GM23248 (cell line): ENCODE measurements at places on chromosomes 2 and 18.

DNA sequence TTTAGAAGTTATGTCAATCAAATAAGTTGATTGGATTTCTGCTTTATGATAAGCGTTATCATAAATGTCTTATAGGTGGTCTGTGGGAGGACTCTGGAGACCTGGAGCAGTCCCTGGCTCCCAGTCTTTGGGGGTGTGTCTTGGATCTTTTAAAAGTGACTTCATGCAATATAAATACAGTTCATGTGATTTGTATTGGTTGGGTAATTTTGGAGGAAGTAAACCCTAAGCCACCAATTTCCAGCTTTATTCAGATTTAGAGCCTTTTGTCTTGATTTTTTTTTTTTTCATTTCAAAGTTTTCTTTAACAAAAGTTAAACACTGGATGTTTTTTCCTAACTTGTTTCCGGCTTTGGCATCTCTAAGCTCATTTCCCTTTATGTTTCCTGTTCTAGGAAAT, 68.8 kb downstream of the MAP4K4 start:
- DNase-seq: no peak
- peaks cover 92% of the 10 kb centered on the region for H3K4me1 ChIP-seq
- peak overlapping the region; percentile 71 for H3K27ac ChIP-seq
- no peak overlapping the region for H3K4me3 ChIP-seq
- H3K27me3 ChIP-seq: no peaks in the 10 kb centered on the region

DNA sequence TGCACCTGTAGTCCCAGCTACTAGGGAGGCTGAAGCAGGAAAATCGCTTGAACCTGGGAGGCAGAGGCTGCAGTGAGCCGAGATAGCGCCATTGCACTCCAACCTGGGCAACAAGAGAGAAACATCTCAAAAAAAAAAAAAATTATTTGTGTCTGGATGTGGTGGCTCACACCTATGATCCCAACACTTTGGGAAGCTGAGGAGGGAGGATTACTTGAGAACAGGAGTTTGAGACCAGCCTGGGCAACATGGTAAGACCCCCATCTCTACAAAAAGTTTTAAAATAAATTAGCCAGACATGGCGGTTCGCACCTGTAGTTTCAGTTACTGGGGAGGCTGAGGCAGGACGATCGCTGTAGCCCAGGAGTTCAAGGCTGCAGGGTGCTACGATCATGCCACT, 1.6 kb upstream of the VAMP8 start:
- no peak for DNase-seq
- no peaks in the 10 kb centered on the region; the same call in 1 of the 2 replicates for H3K27me3 ChIP-seq
- no peak overlapping the region for H3K27ac ChIP-seq

- no peaks in the 10 kb centered on the region for H3K4me1 ChIP-seq
- H3K27me3 ChIP-seq: peaks cover 12% of the 10 kb centered on the region; the same call in 1 of the 2 replicates
- peak; percentile 1 for DNase-seq
- no peaks in the 10 kb centered on the region for H3K36me3 ChIP-seq
These were observed 684.4 kb downstream of the NRXN1 start for GRCh38 chr2:50347358-50348044.

DNA sequence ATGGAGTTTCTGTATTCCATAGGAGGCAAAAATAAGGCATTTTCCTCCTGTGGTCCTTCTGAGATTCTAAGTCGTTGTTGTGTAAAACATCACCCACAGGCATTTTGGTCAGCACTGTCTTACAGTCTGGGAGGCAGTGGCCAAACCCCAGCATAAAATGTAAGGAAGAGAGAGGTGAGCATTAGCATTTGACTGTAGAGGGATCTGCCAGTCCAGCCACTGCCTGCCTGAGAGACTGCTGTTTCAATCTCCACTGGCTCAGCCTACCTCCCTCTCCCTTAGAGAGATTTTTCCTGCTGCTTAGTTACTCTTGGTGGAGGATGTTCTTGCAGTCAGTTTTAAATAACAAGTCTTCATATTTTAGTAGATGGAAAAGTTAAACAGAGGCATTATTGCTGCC, 77.0 kb downstream of the ARHGEF33 start:
- H3K4me3 ChIP-seq: no peak overlapping the region
- no peaks in the 10 kb centered on the region for H3K36me3 ChIP-seq
- no peaks in the 10 kb centered on the region for H3K4me1 ChIP-seq
- no peaks in the 10 kb centered on the region for H3K27me3 ChIP-seq

GRCh38 chr2:147739508-147739907, 105.3 kb upstream of the ACVR2A start:
- H3K4me3 ChIP-seq: no peak overlapping the region
- no peaks in the 10 kb centered on the region for H3K27me3 ChIP-seq
- H3K36me3 ChIP-seq: no peaks in the 10 kb centered on the region
- DNase-seq: peak; percentile 33
- peaks cover 11% of the 10 kb centered on the region; the same call in 1 of the 2 replicates for H3K4me1 ChIP-seq

DNA sequence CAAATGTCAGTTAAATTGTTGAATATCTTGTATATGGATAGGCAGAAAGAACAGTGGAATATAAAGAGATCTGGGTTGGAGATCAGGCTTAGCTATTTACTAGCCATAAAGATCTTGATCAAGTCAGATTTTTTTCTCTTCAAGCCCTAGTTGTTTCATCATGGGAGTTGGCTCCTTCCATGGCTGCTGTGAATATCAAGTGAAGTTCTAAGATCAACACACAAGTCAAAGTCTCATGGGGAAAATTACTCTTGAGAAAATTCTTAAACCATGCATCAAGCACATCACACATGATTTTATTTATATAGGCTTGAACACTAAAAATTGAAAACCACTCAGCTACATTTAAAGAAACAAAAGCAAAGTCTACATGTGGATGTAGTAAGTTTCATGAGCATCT, 79.8 kb downstream of the C1D start:
- H3K4me1 ChIP-seq: no peaks in the 10 kb centered on the region
- no peaks in the 10 kb centered on the region for H3K36me3 ChIP-seq
- no peak overlapping the region for H3K4me3 ChIP-seq

- no peaks in the 10 kb centered on the region; the same call in 1 of the 2 replicates for H3K27me3 ChIP-seq
- H3K4me3 ChIP-seq: no peak overlapping the region
- DNase-seq: no peak
- H3K4me1 ChIP-seq: no peaks in the 10 kb centered on the region
- H3K27ac ChIP-seq: no peak overlapping the region
These were observed 83.5 kb downstream of the LDLRAD4 start for GRCh38 chr18:13302040-13302439.

DNA sequence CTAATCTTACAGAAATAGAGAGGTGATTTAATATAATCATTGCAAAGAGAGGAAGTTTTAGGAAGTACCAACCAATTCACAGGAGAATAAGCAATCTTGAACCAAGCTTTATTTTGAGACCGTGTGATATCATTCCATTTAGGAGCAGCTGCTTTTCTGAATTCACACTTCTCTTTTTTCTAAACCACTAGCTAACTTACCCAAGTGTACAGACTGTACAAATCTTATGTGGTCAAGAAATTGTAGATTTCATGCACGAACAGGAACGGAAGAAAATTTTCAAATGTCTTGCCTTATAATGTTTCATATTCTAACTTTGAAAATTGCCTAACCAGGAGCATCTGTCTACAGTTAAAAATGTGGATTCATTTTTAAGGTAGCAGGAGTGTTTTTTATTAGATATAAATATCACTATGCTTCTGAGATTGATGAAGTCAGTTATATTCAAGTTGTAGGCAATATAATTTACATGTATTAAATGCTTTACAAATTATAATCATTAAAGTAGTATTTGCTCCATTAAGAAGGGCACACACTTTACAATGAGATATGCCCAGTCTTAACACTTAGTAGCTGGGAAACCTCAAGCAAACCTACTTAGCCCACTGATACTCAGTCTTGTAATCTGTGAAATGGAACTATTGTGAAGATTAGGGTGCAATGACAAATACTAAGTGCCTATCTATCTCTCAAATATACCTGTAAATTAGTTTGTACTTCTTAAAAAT, 302.2 kb upstream of the STON1 start:
- no peak overlapping the region for H3K27ac ChIP-seq
- no peak overlapping the region for H3K4me3 ChIP-seq
- no peaks in the 10 kb centered on the region for H3K36me3 ChIP-seq
- no peaks in the 10 kb centered on the region for H3K4me1 ChIP-seq

DNA sequence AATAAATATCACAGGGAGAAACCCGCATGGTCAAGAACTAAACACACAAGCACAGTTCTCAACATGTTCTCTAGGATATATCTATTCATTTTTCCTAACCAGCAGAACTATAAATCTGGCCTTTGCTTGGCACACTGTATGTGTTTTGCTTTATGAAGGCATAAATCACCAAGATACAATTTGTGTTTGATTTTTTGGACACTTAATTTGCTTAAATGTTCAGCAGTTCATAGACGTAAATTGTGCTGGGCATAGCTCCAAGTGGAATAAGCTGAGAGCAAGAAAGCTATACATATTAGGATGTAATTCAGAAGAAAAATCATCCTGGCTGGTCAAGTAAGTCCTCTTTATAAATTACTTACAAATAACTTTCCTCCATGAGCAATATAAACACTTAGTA, 341.5 kb upstream of the ATP5MC3 start:
- no peaks in the 10 kb centered on the region for H3K4me1 ChIP-seq
- no peak overlapping the region for H3K4me3 ChIP-seq
- DNase-seq: no peak
- H3K27me3 ChIP-seq: no peaks in the 10 kb centered on the region
- H3K27ac ChIP-seq: no peak overlapping the region

GRCh38 chr2:189444322-189444721, 3.0 kb downstream of the WDR75 start:
- H3K36me3 ChIP-seq: peaks cover 15% of the 10 kb centered on the region
- H3K27me3 ChIP-seq: no peaks in the 10 kb centered on the region
- peaks cover 11% of the 10 kb centered on the region; the same call in 1 of the 2 replicates for H3K4me1 ChIP-seq
- no peak overlapping the region for H3K27ac ChIP-seq
- H3K4me3 ChIP-seq: no peak overlapping the region

- DNase-seq: peak; percentile 80
- H3K27ac ChIP-seq: no peak overlapping the region
- H3K27me3 ChIP-seq: peaks cover 12% of the 10 kb centered on the region
- peak overlapping the region; percentile 72 for H3K4me3 ChIP-seq
These were observed 563.1 kb upstream of the PIK3C3 start for GRCh38 chr18:41391616-41392595.

- peak overlapping the region; percentile 88 for H3K4me3 ChIP-seq
- DNase-seq: peak; percentile 49
- peak overlapping the region; percentile 89 for H3K27ac ChIP-seq
- H3K27me3 ChIP-seq: no peaks in the 10 kb centered on the region
- peaks cover 8% of the 10 kb centered on the region for H3K4me1 ChIP-seq
These were observed 3.6 kb downstream of the HOXD12 start for GRCh38 chr2:176103194-176103593.

DNA sequence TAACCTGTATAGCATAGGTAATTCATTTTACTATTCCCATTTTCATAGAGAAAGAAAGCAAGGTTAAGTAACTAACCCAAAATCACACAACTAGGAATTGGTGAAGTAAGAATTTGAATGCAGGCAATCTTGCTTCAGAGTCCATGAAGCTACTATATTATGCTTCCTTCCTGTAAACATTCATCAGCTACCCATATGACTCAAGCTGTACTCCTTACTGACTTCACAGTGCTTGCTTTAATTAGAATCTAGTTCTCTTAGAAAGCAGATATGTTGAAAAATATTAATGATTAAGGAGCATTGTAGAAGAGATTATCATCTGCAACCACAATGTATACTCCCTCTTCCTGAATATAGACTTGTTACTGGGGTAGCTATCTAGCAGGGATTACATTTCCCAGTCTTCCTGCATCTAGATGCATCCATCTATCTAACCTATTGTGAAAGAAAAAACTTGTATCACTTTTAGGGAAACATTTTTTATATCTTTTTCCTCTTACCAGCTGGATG, 961.6 kb upstream of the CHAC2 start:
- no peak overlapping the region for H3K27ac ChIP-seq
- no peaks in the 10 kb centered on the region for H3K4me1 ChIP-seq
- no peaks in the 10 kb centered on the region for H3K36me3 ChIP-seq
- no peak overlapping the region for H3K4me3 ChIP-seq

DNA sequence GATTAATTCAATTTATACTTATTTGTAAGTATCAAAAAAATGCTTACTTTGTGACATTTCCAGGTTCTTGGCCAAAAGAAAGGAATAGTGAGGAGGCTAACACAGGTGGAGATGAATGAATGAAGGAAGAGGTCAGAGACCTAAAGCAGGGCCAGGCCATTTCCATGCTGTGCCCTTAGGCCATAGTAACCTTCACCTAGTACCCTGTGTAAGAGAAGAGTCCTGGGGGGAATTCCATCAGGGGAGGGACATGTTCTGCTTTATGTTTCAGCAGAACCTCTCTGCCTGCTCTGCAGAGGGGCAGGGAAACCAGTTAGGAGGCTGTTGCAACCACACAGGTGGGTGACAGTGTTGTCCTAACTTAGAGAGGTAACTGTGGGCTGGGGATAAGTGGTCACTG, 204.2 kb upstream of the CDH20 start:
- no peaks in the 10 kb centered on the region for H3K36me3 ChIP-seq
- no peaks in the 10 kb centered on the region for H3K4me1 ChIP-seq
- no peak for DNase-seq

- H3K36me3 ChIP-seq: no peaks in the 10 kb centered on the region
- H3K27ac ChIP-seq: peak overlapping the region; percentile 66
These were observed 494.4 kb downstream of the SOX11 start for GRCh38 chr2:6186332-6187151.

DNA sequence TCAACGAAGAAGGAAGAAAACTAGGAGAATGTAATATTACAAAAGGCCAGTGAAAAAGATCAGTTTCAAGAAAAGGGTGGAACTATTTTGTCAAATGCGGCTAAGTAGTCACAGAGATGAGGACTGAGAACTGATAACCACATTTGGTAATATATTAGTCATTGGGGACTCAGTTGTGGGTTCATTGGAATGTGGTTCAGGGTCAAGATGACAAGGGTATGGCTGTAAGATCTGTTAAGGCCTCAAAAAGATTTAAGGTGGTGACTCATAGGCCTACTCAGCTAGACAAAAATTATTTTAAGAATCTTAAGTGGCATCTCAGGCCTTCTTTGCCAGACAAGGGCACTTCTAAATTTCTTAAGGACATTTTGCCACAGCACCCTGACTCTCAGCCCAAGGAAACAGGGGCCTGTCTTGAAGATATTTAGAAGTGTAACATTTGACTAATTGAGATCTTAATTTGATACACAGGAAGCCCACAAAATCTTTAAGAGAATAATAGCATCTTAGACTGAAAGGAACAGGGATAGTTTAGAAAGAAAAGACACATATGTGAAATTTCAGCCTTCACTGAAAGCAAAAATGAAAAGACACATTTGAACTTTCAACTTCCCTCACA, 81.3 kb downstream of the STRADB start:
- H3K4me3 ChIP-seq: no peak overlapping the region
- H3K27ac ChIP-seq: peak overlapping the region; percentile 37
- peaks cover 4% of the 10 kb centered on the region; the same call in 1 of the 2 replicates for H3K4me1 ChIP-seq
- peak; percentile 89 for DNase-seq
- 0 out of 2 replicates have a peak, but pooled peaks cover 3% of the 10 kb centered on the region for H3K36me3 ChIP-seq
- no peaks in the 10 kb centered on the region for H3K27me3 ChIP-seq

GRCh38 chr18:75016025-75016717, 192.8 kb downstream of the PTGR3 start:
- no peaks in the 10 kb centered on the region for H3K36me3 ChIP-seq
- no peaks in the 10 kb centered on the region for H3K27me3 ChIP-seq
- DNase-seq: no peak
- H3K4me1 ChIP-seq: no peaks in the 10 kb centered on the region
